Activated CD4-positive, alpha-beta T cell treated with anti-CD3 and anti-CD28 coated beads, Interleukin-2, Interleukin-6, amounts not matched to agents 100 ng/mL and 50 ng/mL, durations not matched to agents 16 hours and 8 hours (primary cell): ENCODE measurements at places on chromosomes 7 and 10.
A peak's percentile ranks its signal among the peaks of the same experiment; 100 is the strongest.

DNA sequence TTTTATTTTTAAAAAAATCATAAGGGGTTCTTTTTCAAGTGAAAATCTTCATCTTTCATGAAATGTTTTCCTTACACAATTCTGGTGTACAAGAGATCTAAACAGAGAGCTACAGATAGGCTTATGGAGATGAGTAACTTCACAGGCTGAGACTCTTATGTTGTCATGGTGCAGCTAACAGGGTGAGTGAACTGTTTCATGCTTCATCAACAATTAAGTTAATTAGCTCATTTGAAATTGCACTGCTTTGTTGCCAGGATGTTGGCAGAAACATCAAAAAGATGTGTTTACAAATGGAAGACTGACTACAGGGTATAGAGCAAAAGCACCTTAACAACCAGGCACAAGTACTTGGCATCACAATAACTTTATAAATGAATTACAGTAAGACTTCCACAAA lies 230.8 kb downstream of the FOXP2 start:
- no peak for DNase-seq

- DNase-seq = peak; percentile 28
Measured at GRCh38 chr7:101816595-101817470, 593 bp upstream of the CUX1 start.

GRCh38 chr7:2237109-2237602 lies 4.4 kb upstream of the MAD1L1 start:
- DNase-seq = no peak

DNA sequence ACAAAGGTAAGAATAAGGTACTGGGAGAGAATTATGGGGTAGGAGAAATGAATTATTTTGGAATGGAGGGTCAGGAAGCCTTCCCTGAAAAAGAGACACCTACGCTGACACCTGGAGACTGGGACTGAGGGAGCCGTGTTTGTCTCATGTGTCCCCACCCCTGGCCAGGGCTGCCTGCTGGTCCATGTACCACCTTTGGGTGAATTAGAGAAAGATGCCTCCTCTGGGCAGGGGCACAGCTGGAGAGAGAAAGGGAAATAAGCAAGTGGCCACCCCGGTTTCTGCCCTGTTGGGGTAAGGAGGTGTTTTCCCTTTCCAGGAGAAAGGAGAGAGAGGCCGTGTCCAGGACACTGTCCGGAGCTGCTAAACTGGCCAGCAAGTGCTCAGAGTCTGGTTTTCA lies 21.8 kb downstream of the UBTD1 start:
- no peak for DNase-seq
